Colonic mucosa (tissue), 4 donors: ENCODE measurements at places on chromosomes 13 and 19. TPM values are rescaled to one million over a fixed set of nuclear protein-coding genes. Genes with fewer than 3 reads are reported as not detected.

PRR22 gene
- 5.7 TPM for total RNA-seq

KLHL1 gene
- total RNA-seq = 0.11 TPM

ZGLP1 gene
- 5.1 TPM for total RNA-seq

FCER2 gene
- total RNA-seq = 0.35 TPM

ZNF160 gene
- 20.9 TPM for total RNA-seq

PGLYRP2 gene
- not detected for total RNA-seq

OXGR1 gene
- total RNA-seq = 1.3 TPM

CYP2F1 gene
- total RNA-seq = not detected

LRRC63 gene
- total RNA-seq = not detected

LILRB1 gene
- 3.6 TPM for total RNA-seq

DAND5 gene
- 0.27 TPM for total RNA-seq

CYP2B6 gene
- total RNA-seq = 2.6 TPM

RFX2 gene
- total RNA-seq = 7.3 TPM

NLRP5 gene
- total RNA-seq = not detected

LYPD5 gene
- total RNA-seq = 3.9 TPM

TUBA3C gene
- not detected for total RNA-seq

COG6 gene
- 37.0 TPM for total RNA-seq

PSG5 gene
- total RNA-seq = not detected

PKN1 gene
- total RNA-seq = 37.5 TPM

PGLYRP1 gene
- not detected for total RNA-seq

CGB8 gene
- not detected for total RNA-seq

SERP2 gene
- total RNA-seq = 2.7 TPM

KIRREL2 gene
- 0.13 TPM for total RNA-seq

PCDH20 gene
- total RNA-seq = 7.8 TPM

SUPT20H gene
- total RNA-seq = 40.5 TPM

CLDN10 gene
- 0.27 TPM for total RNA-seq

IFNL1 gene
- not detected for total RNA-seq

CYP4F11 gene
- 8.1 TPM for total RNA-seq

ZNF285 gene
- total RNA-seq = 1.4 TPM

RGL3 gene
- total RNA-seq = 32.7 TPM

OR7A5 gene
- not detected for total RNA-seq

CEACAM3 gene
- total RNA-seq = 2.8 TPM
